ENCODE measurements at places on chromosomes 13 and 19.

GRCh38 chr13:24179486-24179850, 18.9 kb downstream of the SPATA13 start:
- no peak for DNase-seq

GRCh38 chr19:46081928-46082727, 41.3 kb upstream of the IGFL4 start:
- peak; percentile 72 for DNase-seq

DNA sequence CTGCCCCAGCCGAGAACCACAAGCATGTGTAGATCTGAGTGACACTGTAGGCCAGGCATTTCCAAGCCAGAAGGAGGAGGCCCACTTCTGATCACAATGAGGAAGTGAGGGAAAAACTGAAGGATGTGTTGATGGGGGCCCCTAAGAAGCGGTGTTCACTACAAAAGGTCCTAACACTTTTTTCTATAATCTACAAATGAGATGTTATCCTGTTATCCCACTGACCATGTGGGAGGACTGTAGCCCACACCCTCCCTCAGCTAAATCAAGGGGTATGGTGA, 99.0 kb upstream of the MCF2L start:
- DNase-seq = no peak

DNA sequence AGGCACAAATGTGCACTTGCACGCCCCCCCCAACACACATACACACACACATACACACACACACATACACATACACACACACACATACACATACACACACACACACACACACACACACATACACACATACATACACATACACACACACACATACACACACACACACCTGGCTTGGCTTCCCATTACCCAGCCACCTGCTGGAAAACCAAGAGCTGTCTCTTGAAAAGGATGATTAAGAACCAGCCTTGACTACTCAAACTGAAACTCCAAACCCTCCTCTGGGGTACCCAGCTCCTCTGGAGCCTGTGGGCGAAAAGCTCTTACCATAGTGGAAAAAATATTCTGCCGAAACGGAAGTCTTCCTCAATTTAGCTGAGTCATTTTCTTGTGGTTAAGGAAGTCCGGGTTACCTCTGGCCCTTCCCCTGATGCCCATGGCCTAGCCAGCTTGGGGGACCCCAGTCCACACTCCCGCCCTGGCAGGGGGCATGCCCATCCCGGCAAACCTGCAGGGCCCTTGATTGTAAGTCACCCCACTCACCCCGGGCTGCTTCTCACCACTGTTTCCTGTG, 21.9 kb downstream of the CEBPA start:
- no peak for DNase-seq

- no peak for DNase-seq
Measured at GRCh38 chr13:26221399-26221720, 754 bp downstream of the RNF6 start.

DNA sequence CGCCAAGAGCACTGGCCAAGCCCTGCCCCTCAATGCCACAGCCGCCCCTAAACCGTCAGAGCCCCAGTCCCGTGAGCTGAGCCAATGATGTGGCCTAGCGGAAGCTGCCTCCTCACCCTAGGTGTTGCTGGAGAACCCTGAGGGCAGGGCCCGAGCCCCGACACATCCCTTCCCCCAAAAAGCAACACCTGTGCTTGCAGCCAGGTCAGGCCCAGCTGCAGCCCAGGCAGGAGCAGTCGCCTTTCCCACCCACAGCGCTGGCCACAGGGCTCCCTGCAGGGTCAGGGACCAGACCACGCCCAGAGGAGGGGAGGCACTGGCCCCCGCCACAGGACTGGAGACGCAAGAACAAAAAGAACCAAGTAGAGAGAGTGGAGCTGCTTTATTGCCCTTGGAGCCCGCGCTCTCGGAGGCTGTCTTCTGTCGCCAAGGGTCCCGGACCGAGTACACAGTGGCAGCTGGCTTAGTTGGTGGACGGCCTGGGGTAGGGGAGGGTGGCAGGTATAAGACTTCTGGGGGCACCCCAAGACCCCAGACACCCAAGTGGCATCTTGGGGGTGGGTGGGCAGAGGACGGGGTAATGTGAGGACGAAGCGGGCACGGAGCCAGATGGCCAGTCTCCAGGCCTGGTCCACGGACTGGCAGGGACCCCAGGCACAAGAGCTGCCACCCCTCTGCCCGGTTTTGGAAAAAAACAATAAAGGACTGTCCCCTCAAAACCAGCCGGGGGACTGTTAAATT, 3.3 kb downstream of the P2RY11 start:
- DNase-seq = peak; percentile 46

- no peak for DNase-seq
Measured at GRCh38 chr19:16116067-16116466, 4.4 kb downstream of the RAB8A start.

GRCh38 chr19:38834104-38834490, 2.5 kb upstream of the ECH1 start:
- no peak for DNase-seq

DNA sequence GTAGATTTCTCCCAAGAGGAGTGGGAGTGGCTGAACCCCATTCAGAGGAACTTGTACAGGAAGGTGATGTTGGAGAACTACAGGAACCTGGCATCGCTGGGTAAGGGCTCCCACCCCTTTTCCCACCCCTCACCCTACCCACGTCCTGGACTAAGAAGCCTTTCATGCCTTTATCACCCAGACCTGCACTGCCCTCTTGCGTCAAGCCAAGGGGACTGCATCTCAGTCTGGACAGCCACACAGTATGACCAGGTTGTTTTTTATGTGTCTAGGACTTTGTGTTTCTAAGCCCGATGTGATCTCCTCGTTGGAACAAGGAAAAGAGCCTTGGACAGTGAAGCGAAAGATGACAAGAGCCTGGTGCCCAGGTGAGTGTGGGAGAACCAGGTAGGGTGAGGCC, 8.8 kb downstream of the ZFP28 start:
- no peak for DNase-seq

DNA sequence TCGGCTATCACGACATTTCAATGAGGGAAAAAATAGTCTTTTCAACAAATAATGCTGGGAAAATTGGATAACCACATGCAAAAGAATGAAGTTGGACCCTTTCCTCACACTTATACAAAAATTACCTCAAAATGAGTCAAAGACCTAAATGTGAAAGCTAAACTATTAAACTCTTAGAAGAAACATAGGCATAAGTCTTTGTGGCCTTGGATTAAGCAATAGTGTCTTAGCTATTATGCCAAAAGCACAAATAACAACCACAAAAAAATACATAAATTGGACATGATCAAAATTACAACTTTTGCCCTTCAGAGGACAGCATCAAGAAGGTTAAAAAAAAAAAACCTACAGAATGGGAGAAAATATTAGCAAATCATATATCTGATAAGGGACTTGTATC, 156.6 kb downstream of the FOXO1 start:
- no peak for DNase-seq

- DNase-seq = no peak
Measured at GRCh38 chr13:66543780-66544179, 686.4 kb downstream of the PCDH9 start.

- DNase-seq = no peak
Measured at GRCh38 chr13:28320209-28320608, 174.7 kb downstream of the FLT1 start.

- no peak for DNase-seq
Measured at GRCh38 chr19:38669552-38669951, 22.1 kb downstream of the ACTN4 start.

GRCh38 chr19:12720851-12721655, 2.7 kb downstream of the TNPO2 start:
- no peak for DNase-seq

DNA sequence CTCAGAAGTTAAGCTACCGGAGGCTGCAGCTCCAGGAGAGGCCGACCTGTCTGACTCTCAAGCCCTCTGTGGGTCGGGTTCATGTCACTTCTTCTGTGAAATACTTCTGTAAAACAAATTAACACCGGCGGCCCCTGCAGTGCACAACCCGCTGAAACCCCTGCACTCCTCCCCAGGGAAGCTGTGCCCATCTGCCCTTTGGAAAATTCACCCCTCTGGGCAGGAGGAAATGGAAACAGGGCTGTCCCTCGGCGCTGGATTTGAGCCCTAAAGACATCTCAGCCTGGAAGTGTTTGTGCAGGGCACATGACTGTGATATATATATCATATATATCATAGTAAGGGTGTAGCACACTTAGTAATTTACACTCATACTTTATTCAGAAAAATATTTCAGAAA, 415.3 kb downstream of the IRS2 start:
- DNase-seq = no peak

GRCh38 chr13:25203127-25203740, 31.1 kb upstream of the AMER2 start:
- no peak for DNase-seq

DNA sequence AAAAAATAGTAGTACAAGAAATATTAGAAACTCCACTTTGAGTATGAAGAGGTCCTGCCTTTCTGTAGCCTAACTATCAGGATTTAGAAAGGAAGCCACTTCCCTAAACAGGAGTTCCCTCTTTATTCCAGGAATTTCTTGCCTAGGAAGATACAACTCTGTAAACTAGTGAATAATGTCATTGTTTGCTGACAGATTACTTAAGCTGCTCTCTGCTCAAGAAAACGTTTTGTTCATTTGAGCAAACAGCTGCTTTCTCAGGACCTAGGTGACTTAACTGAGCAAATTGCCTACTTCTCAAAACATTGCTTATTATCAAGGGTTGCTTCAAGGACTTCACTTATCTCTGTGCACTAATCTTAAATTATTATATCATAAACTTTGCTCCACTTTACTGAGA, 1419.4 kb upstream of the SLC10A2 start:
- no peak for DNase-seq

DNA sequence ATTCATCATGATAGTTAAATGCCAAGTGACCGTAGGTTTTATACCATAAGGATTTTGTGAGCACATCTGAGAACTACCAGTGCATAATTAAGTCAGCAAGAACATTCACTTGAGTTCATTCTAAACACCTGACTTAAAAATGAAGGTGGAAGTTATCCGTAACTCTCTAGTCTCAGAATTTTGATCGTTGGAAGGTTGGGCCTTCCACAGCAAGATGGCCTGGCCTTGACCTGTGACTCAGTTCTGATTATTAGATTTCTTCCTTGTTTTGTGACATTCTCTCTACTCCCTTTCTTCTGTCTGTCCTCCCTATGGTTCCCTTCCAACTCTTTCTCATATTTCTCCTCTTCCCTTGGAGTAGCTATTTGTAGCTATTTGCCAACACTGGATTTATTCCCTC, 20.0 kb upstream of the WDFY2 start:
- no peak for DNase-seq

GRCh38 chr13:23776698-23777574, 112.3 kb downstream of the MIPEP start:
- DNase-seq = no peak

- no peak for DNase-seq
Measured at GRCh38 chr19:661427-662196, 1.4 kb downstream of the RNF126 start.

DNA sequence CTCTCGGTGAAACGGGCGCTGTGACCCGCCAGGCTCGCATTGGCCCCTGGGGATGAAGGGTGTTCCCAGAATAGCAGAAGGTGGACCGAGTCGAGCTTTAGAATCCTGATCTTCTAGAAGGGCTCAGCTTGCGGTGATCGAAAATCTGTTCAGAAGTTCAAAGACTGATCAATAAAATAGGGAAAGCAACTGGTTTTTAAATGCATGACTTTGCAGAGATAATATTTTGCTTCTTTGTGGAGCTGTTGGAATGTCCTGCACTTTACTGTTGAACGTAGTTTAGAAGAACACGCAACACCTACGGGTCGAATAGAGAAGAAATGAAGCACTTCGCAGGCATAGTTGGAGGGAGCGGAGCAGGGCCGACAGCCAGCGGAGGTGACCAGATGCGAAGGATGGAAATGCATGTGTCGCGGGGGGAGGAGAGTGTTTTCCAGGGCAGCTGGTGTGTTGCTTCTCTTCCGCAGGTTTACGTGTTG, 766 bp downstream of the CEBPG start:
- peak; percentile 53 for DNase-seq

All from SJSA1 (cell line).